ENCODE measurements at places on chromosomes 6 and 20.

DNA sequence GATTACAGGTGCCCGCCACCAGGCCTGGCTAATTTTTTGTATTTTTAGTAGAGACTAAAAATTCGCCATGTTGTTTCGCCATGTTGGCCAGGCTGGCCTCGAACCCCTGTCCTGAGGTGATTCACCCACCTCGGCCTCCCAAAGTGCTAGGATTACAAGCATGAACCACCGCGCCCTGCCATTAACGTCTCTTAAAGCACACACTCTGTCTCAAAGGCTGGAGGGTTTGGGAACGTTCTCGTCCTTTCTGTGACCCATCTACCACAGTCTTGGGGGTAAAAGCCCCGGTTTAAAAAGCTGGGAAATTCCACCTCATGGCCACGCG, 57.8 kb upstream of the ARID1B start:
- DNase-seq = no peak

- no peak for DNase-seq
Measured at GRCh38 chr6:551829-552350, 105.0 kb downstream of the HUS1B start.

DNA sequence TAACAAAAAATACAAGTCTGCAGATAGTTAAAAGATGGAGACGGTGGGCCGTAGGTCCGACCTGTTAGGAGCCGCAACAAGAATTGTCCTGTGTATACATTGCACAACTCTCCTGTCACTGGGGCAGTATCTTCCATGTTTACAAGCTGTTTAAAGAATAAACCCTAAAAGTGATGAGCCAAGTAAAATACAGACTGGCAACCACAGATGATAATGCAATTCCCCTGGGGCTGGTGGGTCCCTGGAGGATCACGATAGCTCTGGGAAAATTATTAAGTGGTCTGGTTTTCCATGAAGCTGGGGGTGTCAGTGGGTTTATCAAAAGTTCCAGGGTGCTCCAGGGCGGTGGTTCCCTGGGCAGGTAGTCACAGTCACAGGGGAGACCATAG, 8.1 kb upstream of the FAM50B start:
- no peak for DNase-seq

GRCh38 chr6:137903933-137904821, 37.1 kb downstream of the TNFAIP3 start:
- no peak for DNase-seq

DNA sequence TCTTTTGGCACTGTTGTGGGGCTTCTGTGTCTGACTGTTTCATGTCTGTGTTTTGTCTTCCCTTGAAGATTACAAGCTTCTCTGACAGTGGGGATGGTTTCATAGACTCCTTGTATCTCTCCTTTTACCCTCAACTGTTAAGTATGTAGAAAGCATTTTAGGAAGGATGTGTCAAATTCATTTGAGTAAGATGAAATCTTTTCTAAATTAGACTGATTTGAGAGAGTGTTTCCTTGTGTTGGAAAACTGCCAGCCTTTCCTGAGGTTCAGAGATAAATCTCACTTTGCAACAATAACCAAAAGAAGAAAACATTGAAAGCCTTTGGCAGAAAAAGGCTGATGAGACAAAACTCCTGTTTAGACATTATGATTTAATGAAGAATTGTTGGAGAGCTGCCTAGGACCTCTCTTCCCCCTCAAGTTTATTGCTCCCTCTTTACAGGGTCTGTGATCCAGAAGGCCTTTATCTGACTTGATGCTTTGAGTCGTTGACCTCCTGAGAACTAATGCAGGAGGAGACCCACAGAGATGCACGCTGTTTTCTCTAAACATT, 68.3 kb downstream of the ANKS1A start:
- DNase-seq = peak; percentile 13

DNA sequence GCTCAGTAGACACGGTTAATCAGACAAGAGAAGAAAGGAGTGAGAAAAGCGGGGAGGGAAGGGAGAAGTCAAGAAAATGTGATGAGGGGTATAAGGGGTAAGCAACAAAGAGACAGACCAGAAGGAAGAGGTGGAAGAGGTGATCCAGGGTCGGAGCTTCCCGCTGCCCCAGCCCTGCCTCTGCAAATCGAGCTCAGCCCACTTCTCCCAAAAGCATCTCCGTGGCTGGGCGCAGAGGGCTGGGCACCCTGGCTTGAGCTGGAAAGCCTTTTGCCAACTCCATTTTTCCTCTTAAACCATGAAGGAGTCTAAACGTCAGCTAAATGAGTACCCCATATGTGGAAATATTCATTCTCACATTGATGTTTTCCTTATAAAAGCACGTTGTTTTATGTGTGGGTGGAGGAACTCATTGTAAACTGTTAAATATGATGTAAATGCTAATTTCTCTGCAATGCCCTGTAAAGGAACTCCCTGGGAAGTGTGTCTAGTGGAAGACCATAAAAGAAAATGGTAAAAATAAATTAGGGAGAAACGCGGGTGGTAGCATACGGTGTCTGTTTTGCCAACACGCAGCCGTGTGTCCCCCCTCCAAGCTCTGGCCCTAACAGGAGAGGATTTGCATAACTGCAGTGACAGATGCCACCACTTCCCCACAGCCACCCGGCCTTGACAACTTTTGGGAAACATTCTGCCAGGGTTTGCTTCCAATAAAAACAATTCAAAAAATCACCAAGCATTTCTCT, 55.2 kb upstream of the MAFB start:
- DNase-seq = no peak

DNA sequence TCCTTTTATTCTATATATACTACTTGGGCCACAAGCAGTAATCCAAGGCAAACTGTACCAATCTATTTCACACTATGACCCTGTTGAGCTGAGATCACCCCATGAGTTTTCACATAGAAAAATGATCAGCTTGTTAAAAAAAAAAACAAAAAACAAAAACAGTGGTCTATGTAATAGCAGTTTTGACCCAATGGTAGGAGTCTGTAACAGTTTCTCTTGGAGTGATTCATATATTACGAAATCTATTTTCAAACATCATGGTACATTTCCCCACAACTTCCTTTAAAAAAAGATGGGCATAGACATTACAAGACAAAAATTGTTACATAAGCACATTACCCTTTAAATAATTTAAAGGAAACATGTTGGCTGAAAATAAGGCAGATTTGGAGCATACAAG, 78.1 kb downstream of the PRSS35 start:
- no peak for DNase-seq

- DNase-seq = no peak
Measured at GRCh38 chr6:82862543-82862942, 203.1 kb downstream of the UBE3D start.

- no peak for DNase-seq
Measured at GRCh38 chr20:59680148-59680650, 75.9 kb downstream of the PHACTR3 start.

DNA sequence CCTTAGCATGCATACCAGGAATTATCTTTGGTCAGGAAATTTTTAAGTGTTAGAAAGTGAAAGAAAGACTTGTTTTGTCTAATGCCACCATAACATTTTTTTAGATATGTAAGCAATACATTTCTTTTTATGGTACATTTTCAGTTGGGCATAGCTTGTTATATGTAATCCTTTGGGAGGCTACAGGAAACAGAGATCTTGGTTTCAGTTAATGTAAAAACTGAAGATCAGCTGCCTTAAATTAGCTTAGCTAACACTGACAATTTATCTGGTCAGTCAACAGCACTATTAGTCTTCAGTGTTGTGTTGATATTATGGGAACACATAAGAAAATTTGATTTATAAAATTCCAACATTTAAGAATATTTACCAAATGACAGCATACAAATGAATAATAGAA, 78.6 kb upstream of the SMIM8 start:
- DNase-seq = no peak

GRCh38 chr6:51502996-51503395, 584.4 kb downstream of the PKHD1 start:
- no peak for DNase-seq

GRCh38 chr6:134585517-134585873, 267.6 kb upstream of the SGK1 start:
- DNase-seq = peak; percentile 92

- DNase-seq = no peak
Measured at GRCh38 chr6:105345506-105345905, 57.4 kb downstream of the PREP start.

GRCh38 chr6:7730001-7730783, 4.3 kb downstream of the BMP6 start:
- DNase-seq = no peak

DNA sequence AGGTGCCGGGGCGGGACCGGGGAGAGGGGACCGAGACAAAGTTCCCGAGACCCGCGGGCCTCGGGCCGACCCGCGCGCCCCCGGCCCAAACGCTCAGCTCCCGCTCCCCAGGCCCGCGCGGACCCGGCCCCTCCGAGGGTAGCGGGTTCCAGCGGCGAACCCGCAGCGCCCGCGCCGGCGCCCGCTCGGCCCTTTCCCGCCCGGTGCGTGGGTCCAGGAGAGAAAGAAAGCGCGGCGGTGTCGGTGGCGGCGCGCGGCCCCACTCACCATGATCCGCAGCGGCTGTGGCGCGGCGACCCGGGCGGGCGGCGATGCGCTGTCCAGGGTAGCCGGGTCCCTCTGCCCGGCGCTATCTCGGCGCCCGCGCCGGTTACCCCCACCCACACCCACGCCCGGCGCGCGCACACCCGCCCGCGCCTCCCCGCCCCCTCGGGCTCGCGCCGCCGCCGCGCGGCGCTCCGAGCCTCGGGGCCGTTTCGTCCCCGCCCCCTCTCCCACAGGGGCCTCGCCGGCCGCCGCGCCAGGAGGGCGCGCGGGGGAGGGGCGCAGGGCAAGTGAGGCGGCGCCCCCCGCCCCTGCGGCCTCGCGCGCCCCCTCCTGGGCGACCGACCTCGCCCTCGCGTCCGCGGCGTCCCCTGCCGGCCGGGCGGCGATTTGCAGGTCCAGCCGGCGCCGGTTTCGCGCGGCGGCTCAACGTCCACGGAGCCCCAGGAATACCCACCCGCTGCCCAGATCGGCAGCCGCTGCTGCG, at the start of gene ELOVL2:
Gene ELOVL2 (minus strand): TSS at position 345 of the 751 bp plus-strand sequence. CDS start 75 bp downstream, at position 270.
- peak; percentile 24 for DNase-seq

GRCh38 chr6:190596-191395, 101.5 kb upstream of the DUSP22 start:
- DNase-seq = no peak

- DNase-seq = no peak
Measured at GRCh38 chr6:112695001-112695400, 347.9 kb downstream of the RFPL4B start.
